Left colon (tissue), 2 donors: ENCODE measurements at places on chromosomes 12 and 14.

DNA sequence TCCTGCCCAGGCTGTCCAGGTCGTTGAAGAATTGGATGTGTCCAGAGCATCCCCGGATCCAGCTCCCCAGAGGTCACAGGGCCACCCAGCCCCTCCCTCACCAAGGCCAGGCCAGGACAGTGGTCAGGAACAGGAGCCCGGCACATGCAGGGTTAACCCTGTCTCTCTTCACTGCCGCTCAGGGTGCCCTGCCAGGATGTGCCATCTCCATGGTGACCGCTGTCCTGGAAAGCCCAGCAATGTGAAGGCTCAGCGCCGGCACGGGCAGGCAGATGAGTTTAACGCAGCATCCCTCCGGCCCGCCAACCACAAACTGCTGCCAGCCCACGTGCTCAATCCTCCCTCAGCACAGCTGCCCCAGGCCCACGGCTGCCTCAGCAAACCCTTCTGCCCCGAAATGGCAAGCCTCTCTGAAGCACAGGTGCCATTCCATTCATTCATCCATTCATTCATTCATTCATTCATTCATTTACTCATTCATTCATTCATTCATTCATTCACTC, 4.4 kb downstream of the TMEM179 start:
- DNase-seq, result no peak

- no peak for DNase-seq
Observed at GRCh38 chr12:106973545-106973944, 13.4 kb downstream of the MTERF2 start.

GRCh38 chr14:94636744-94637412, 24.7 kb downstream of the SERPINA3 start:
- DNase-seq, result no peak

DNA sequence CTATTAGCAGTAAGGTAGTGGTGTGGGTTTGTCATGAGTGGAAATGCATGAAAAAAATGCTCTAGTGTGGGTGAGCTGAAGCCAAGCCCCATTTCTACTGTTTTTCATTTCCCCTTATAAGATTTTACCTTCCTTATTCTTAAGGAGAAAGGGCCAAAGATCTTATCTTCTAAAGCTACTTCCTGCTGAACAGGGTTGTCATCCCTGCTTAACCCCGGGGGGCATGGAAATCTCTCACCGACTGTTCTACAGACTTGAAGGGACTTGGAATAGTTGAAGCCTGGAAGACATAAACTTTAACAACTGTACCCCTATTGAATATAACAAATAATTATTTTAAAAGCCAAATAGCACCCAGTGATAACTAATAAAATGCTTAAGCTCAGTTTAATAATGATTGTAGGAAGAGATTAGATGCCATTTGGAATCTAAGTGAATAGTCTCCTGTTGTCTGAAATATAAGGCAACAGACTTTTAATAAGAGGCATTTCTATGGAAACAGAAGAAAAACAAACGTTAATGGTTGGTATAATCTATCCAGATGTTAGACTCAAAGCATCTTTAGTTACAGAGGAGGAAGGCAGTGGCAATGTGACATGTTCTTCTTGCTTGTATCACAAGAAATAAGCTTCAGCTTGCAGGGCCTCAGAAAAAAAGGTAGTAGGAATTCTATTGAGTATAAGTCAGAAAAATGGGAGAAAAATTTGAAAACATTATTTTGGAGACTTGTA, 1.8 kb upstream of the GMFB start:
- no peak for DNase-seq

GRCh38 chr12:110555577-110556406, 27.3 kb downstream of the PPTC7 start:
- DNase-seq, result no peak

GRCh38 chr12:78431931-78432330, 432.6 kb upstream of the SYT1 start:
- DNase-seq, result no peak

DNA sequence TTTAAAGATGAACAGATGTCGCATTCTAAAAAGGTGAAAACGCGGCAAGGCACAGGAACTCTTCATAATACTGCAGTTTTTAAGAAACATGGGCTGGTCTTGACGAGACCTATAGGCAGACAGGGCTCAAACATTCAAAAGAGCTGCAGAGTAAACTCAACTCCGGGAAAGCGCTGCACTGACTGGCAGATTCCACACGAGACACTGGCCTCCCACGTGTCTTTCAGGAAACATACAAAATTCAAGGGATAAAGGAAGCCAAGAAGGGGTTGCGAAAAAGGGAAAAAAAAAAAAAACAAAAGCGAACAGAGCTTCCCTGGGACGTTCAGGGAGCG, 614 bp upstream of the ARF6 start:
- peak; percentile 73 for DNase-seq

DNA sequence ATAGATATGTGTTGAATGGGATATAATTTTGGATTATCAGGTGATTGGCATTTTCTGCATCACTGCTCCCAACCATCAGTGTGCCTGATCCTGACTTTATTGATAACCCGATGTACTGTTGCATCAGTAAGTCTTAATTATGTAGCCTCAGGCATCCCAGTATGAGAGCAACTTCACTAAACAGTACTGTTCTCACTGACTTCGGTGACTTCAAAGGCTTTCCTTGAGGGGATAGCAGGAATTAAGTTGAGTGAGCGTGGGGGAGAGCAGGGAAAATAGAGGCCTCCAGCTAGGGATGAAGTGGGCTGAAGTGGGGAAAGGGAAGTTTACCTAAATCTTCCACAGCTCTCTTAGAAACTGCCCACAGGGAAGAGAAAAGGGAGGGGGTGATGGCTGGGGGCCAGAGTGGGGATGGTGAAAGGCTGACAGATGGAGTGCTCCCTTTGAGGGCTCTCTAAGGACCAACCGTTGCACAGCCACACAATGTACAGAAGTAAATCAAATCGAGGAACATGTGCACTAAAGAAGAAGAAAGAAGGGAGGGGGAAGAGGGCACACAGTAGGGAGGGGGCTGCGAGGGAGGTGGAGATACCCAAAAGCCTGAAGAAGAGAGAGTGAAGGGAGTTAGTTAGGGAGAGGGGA, 10.7 kb upstream of the NEUROD4 start:
- no peak for DNase-seq

- no peak for DNase-seq
Observed at GRCh38 chr12:112939761-112940381, 1.6 kb downstream of the OAS3 start.

- DNase-seq, result peak; percentile 55
Observed at GRCh38 chr12:109695961-109696461, 17.6 kb upstream of the FAM222A start.

GRCh38 chr14:73173092-73173735, 36.9 kb downstream of the PSEN1 start:
- no peak for DNase-seq

DNA sequence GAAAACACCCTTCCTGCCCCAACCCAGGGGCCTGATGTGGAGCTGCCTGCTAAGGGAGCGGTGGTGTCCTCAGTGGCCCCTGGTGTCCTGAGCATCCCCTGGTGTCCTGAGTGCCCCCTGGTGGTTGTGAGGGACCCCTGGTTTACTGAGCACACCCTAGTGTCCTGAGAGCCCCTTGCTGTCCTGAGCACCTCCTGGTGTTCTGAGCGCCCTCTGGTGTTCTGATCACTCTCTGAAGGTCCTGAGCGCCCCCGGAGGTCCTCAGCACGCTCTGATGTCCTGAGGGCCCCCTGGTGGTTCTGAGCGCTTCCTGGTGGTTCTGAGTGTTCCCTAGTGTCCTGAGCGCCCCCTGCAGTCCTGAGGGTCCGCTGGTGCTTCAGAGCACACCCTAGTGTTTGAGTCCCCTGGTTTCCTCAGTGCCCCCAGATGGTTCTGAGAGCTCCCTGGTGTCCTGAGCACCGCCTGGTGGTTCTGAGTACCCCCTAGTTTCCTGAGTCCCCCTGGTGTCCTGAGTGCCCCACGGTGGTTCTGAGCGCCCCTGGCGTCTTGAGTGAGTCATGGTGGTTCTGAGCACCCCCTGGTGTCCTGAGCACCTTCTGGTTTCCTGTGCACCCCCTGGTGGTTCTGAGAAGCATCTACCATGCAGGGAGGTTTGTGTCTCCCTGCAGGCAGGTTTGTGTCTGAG, 1004.2 kb downstream of the TMEM121 start:
- DNase-seq, result no peak

- DNase-seq, result no peak
Observed at GRCh38 chr14:20807304-20808161, 4.9 kb upstream of the RNASE1 start.

DNA sequence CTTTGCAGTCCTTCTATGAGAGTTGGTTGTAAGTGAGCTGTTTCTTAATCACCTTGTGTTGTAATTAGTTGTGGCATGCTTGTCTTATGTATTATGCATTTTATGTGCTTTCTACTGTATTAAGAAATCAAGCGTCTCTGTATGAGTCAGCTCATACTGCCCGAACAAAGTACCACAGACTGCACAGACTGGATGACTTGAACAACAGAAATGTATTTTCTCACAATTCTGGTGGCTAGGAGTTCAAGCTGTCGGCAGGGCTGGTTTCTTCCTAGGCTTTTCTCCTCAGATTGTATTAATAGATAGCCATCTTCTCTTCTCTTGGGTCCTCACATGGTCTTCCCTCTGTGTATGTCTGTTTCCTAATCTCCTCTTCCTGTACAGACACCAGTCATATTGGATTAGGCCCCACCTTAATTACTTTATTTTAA, 77.7 kb downstream of the FLRT2 start:
- DNase-seq, result no peak

- DNase-seq, result no peak
Observed at GRCh38 chr12:82655751-82656150, 31.0 kb upstream of the TMTC2 start.

DNA sequence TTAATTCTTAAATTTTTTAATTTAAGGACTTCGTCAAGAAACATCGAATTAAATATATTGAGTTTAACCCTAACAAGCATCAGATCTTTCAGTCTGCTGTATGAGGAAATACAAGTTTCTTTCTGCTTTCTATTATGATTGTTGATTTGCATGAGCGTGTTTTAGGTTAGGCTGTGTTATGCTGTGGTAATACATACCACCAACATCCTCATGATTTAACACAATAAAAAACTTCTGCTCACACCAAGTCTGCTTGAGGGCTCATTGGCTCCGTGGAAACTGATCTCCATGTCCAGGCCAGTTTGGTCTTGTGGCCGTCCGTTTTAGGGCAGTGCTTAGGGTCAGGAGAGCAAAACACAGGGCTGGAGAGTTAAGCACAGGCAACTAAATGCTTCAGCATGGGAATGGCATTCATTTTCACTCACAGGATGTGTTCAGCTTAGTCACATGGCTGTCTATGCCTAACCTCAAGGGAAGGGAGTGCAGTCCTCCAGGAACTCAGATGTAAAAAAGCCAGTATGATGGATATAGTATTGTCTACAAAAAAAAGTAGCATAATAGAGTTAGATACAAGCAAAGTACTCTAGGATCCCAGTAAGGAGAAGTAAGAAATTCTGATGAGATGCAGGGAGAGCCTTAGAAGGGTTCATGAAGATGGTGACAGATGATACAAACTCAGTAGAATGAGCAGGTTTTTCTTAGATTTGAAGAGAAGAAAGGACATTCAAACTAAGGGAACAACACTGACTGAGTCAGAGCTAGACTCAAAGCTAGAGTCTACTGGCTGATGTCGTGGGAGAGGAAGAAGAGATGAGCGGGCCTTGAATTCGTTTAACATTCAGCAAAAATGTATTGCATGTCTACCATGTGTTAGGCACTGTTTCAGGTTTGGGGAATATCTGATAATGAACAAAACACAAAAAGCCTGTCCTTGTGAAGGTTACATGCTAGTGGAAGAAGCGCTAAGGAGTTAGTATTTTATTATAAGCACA, 16.3 kb downstream of the MARK3 start:
- DNase-seq, result no peak

DNA sequence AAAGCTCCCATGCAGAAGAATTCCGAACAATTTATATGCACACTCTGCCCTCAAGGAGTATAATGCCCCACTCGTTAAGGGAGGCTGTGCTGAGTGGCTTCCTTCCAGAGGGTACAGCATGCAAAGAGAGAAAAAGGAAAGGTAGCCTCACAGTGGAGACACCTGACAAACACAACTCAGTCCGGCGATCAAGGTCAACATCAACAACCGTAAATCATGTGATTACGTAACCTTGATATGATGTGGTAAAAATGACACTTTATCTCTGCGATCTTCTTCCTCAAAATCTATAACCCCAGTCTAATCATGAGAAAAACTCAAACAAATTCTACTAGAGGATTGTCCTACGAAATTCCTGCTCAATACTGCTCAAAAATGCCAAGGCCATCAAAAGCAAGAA, 400.5 kb upstream of the CCDC196 start:
- DNase-seq, result no peak

GRCh38 chr12:15389561-15389960, 67.3 kb downstream of the PTPRO start:
- no peak for DNase-seq

DNA sequence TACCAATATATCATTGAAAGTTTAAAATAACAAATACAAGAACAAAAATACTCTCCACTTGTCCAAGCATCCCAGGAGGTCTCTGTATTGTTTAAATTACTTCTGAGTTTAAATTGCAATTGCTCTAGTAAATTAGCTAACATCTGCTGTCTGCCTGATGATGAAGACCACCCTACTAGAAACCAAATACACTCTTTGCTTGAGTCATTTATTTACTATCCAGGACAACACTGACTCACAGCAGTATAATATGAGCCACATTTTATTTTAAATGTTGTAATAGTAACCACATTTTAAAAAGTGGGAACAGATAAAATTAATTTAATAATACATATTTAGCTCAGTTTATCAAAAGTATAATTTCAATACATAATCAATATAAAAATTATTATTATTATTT, 62.9 kb upstream of the EEA1 start:
- no peak for DNase-seq

DNA sequence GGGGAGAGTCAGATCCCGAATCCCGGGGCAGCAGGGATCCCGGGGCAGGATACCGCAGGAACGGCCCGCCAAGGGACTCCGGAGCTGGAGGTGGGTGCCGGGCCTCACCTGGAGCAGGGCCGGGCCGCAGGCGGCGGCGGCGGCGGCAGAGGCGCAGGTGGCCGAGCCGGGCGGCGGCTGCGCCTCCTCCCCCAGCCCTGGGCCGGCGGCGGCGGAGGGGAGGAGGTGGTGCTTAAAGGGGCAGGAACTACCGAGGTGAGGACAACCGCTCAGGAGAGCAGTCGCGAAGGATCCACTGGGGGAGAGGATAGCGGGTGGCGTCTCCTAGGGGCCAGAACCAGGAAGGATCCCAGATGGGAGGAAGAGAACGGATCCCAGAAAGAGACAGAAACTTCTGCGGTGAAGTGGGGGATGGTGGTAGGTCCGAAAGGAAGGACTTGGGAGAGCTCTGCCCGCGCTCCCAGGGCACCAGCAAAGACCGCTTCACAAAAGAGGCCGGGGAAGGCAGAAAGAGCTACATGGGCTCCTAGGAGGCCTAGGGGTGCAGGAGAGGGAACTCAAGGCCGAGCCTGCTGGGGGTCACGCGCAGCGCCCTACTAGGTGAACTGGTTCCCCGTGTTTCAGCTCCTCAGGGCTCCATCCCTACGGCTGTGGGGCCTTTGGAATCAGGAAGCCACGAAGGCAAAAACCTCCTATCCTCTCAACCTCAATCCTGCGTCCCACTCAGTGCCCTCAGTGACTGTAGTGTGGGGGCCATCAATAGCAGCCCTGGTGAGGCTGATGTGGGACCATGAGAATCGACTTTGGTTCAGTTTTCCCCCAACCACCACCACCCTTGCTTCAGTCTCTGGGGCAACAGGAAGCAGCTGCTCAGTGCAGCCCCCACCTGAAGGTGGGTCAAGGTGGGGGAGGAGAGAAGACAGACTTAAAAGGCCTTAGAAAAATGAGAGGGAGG, 5.0 kb upstream of the BAZ2A start:
- peak; percentile 86 for DNase-seq

GRCh38 chr12:100671396-100672074, 98.1 kb downstream of the GAS2L3 start:
- DNase-seq, result no peak

GRCh38 chr14:101130861-101131260, 227.3 kb upstream of the RTL1 start:
- DNase-seq, result no peak
